Stimulated activated CD4-positive, alpha-beta T cell treated with anti-CD3 and anti-CD28 coated beads, TNF-alpha, amount 100 ng/mL, for 24 hours (primary cell): ENCODE measurements at places on chromosomes 7 and 10.

DNA sequence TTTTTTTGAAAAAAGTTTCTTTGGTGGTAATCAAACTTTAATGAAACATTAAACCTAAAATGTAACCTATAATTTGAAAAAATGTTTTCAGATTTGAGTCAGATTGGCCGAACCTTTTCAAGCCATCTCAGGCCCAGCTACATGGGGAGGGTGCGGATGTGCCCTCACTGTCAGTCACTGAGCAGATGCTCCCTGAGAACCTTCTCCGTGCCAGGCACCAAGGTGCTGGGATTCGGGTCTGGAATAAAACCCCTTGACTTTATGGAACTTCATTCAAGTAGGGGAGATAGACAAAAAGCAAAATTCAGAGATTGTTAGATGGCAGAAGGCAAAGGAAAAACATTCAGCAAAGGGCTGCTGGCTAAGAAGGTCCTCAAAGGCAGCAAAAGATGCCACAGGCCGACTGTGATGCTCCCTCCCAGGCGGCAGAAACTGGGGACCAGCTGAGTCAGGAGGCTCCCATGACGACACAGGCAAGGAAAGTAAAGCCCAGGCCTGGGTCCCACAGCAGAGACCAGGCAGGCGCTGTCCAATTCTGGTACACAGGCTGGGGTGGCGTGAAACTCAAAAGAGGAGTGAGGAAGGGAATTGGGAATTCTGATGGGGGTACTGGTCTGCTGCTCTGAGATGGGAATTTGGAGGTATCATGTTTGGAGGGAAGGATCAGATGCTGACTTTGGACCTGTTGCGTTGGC lies 82.2 kb upstream of the DDC start:
- no peak for DNase-seq

DNA sequence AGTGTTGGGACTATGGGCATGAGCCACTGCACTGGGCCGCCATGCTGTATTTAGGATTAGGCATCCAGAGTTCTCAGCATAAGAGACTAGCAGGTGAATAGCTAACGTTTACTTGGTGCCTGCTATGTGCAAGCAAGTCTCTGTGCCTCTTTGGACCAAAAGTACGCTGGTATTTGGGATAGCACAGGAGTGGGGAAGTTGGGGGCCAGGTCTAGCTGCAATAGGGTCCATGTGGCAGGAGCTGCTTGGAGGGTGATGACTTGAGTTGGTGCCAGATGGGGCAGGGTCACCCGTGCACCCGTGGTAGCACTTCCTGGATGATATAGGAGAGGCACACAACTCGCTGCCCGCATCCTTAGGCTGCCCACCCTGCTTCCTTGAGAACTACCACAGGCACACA lies 22.4 kb downstream of the NACAD start:
- no peak for DNase-seq

- DNase-seq, result peak; percentile 84
Measured at GRCh38 chr10:102408728-102409603, 9.6 kb downstream of the PSD start.

GRCh38 chr10:8079126-8079525 lies 24.6 kb downstream of the GATA3 start:
- no peak for DNase-seq

DNA sequence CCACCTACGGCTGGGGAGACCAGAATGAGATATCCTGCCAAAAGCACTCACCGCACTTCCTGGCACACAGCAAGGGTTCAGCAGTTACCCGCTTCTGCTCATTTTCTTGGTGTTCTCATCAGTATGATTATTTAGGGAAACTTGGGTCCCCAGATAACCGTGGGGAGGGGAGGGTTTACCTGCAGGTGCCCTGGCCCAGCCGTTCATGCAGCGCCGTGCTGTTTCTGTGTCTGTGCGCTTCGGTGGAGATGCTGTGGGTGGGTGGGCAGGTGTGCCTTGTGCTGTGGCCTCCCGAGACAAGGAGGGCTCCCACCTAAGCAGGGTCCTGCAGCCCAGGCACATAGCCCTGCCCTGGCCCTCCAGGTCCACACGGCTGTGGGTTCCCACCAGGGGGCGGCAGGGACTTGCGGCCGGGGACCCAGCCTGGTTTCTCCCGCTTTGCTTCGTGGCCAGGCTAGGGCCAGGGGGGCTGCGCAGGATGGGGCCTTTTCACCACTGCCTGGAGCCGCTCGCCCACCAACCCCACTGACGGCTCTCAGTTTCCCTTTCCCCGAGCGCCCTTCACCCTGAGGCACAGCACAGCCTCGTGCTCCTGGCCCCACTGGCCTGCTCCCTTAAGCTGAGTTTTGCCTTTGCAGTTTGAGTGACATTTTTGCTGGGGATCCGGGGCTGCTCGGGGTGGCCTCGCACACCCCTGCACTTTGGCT lies 78.5 kb downstream of the LHPP start:
- peak; percentile 37 for DNase-seq

DNA sequence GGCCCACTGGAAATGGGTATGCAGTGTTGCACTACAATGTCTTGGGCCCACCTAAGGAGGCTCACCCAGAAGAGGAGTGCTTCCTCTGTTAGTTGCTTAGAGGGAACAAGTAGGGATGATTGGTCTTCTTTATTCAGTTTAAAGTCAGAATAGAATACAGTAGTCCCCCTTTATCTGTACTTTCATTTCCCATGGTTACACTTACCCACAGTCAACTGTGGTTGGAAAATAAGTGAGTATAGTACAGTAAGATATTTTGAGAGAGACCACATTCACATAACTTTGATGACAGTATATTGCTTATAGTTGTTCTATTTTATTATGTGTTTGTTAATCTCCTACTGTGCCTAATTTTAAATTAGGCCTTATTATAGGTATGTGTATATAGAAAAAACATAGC lies 151.4 kb downstream of the COL28A1 start:
- DNase-seq, result no peak

DNA sequence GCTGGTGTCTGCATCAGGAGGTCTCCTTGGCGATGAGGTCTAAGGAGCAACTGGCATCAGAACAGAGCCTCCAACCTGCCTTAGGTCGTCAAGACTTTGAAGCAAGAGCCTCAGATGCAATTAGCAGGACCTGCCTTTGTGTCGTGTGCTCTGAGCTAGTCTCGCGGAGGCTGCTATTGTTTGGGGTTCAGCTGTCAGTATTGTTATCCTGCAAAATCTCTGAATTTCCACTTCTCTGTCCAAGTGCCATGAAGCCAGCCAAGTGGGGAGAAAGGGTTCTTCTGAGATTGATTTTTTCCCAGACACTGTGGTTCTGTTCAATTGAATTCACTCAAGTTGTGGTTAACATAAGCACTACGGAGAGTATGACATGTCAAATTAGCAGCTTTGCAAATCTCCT lies 78.7 kb downstream of the ADARB2 start:
- no peak for DNase-seq

- no peak for DNase-seq
Measured at GRCh38 chr7:40726559-40726958, 591.8 kb downstream of the SUGCT start.
